ENCODE measurements at places on chromosomes 16 and 17.

GRCh38 chr16:71917900-71918299 lies 22.6 kb downstream of the IST1 start:
- DNase-seq: no peak

- peak; percentile 62 for DNase-seq
Measured at GRCh38 chr16:2486645-2487516, 12.0 kb downstream of the TBC1D24 start.

DNA sequence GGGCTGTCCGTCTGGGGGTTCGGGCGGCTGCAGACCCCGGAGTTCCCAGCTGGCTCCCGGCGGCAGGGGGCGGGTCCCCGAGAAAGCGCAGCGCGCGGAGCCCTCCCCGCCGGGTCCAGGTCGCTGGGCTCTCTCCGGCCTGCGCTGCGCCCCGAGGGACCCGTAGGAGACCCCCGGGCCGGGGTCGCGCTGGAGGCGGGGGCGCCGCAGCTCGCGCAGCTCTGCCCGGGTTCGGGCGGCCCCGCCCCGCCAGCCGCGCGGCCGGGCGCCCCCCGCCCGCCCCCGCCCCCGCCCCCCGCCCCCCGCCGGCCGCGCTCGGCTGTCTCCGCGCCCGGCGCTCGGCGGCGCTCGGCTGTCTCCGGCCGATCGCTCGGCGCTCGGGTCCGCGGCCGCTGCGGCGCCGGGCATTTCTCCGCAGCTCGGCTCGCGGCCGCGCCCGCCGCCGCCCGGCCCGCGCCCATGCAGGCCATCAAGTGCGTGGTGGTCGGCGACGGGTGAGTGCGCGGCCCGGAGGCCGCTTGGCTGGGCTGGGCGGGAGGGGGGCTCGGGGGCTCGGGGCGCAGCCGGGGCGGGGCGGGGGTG lies at the start of gene RAC3:
RAC3 (plus strand) TSS at position 376 of the 582 bp plus-strand sequence; CDS start at position 460, 84 bp downstream.
- DNase-seq: no peak

DNA sequence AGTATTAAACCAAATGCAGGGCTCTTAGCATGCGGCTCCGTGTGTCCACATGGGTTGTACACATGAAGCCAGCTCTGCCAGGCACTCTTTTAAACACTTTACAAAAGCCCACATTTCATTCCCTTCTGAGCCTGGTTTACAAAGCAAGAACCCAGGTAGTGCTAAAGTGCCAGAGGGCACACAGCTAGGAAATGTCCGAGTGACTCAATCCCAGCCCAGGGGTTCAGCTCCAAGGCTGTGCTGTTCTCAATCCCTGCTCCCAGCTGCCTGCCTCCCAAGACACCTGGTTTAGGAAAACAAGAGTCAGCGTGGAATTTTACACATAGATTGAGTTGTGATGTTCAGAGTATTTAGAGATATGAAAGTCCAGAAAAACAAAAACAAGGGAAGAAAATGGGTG lies 13.3 kb upstream of the DCAF7 start:
- no peak for DNase-seq

GRCh38 chr16:450385-450784 lies 24.9 kb downstream of the RAB11FIP3 start:
- no peak for DNase-seq

GRCh38 chr16:82088483-82088882 lies 53.4 kb downstream of the HSD17B2 start:
- DNase-seq: no peak

- DNase-seq: no peak
Measured at GRCh38 chr17:79546386-79546785, 64.5 kb downstream of the RBFOX3 start.

GRCh38 chr16:64312980-64313379 lies 808.9 kb downstream of the CDH11 start:
- no peak for DNase-seq

- no peak for DNase-seq
Measured at GRCh38 chr17:17044846-17045561, 2.7 kb downstream of the MPRIP start.

DNA sequence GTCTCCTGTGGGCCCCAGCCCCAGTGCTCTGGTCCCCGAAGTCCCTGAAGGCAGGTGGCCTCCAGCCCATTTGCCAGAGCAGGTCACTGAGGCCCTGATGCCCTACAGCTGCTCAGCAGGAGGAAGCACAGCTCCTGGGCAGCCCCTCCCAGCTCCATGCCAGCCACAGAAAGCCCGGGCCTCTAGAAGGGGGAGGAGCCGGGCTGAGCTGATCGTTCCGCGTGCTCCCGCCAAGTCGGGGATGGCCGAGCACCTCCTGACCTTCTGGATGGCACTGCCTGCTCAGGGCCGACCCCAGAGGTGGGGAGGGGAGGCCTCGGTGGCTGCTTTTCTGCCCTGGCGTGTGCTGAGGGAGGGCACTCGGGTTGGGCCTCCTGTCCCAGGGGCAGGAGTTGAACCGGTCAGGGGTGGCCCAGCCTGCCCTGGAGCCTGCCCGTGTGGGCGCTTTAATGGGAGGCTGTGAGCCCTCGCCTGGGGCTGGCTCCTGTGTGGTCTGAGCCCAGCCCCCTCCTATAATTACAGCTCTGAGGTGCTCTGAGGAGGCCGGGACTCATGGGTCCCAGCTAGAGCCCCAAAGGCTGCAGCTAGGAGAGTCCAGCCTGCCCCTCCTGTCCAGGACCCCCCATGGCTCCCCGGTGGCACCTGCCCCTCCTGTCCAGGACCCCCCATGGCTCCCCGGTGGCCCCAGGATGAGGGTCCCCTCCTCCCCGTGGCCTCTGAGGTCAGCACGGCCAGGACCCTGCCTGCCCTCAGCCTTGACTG lies 29.7 kb downstream of the ZFPM1 start:
- DNase-seq: no peak

- no peak for DNase-seq
Measured at GRCh38 chr17:63549289-63549945, 860 bp upstream of the DCAF7 start.

GRCh38 chr16:71311553-71312158 lies 22.5 kb upstream of the CMTR2 start:
- DNase-seq: no peak

DNA sequence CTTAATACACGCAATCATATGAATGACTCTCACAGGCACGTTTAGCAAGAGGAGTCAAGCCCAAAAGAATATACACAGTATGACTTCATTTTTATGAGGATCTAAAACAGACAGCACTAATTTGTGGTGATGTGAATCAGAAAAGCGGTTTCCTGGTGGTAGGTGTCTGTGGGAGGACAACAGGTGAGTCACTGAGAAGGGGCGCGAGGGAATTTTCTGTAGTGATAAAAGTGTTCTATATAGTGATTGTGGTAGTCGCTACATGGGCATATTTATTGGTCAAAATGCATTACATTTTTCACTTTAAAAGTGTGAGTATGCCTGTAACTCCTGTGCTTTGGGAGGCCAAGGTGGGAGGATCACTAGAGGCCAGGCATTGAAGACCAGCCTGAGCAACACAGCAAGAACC lies 7.6 kb upstream of the TNRC6A start:
- DNase-seq: peak; percentile 6

DNA sequence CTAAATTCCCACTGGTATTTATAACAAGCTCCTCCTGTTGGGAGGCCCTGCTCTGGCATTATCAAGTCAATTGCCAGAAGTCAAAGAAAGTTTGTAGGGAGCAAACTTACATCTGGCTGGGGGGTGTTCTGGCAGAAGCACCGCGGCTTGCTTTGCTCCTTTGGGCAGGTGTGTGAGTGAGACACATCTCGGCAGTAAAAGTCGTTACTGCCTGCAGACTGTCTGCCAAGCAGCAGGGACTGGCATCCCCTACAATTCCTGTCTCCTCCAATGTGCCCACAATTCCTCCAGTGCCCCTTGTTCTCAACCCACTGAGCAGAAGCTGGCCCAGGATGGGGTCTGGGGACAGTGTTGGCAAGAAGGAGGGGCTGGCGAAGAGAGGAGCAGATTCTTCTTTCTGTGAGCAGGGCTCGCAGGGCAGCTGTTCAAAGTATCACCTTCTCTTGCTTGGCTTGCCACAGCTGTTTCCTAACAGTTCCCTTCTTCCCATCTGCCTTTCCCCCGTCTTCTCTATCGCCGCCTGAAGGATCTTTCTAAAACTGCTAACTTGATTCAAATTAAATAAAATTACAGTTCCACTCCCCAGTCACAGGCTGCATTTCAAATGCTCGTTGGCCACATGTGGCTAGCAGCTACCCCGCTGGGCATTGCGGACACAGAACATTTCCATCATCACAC lies 30.2 kb downstream of the SPACA3 start:
- DNase-seq: no peak

DNA sequence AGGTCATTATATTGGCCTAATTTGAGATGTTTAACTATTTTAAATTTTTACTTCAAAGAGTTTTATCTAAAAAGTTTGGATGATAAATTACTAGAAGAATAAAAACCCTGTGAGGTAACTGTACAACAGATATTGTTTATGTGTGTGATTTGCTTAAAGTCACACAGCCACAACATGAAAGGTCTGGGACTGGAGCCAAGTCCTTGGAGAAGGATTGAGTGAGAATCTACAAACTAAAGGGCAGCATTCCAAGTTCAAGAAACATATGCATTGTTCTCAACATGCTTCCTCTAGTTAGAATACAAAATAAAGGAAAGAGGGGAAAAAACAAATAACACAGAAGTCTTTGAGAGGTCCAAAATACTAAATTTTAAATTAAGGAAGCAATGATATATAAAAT lies 131.5 kb upstream of the MON1B start:
- DNase-seq: no peak

GRCh38 chr17:17089796-17090641 lies 47.8 kb downstream of the MPRIP start:
- DNase-seq: no peak

DNA sequence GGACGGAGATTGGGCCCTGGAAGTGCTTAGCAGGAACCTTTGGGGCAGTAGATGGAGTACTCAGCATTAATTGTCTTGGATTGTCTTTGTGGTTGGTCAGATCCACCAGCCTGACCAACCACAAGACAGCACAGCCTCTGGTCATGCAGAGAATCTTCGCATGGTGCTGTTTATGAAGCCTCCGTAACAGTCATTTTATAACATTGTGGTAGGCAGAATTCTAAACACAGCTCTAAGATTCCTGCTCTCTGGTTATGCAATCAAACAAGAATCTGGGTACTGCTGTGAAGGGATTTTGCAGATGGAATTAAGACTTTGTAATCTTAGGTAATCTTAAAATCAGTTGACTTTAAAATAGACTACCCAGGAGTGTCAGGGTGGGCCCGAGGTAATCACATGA lies 312.2 kb upstream of the GOT2 start:
- no peak for DNase-seq

DNA sequence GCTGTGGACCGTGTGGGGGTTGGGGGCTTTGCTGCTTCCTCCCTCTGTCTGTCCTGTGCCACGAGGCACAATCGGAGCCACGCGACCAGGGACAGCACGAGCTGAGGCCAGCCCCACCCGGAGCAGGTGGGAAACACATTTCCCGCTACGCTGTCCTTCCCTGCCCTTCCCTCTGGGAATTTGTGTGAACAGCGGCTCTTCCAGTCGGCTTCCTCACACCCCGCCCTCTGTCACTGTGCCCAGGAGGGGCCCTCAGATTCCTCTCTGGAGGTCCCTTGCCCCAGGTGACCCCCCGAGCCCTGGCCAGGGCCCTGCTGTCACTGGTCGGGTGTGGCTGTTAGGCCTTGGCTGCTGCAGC lies 19.6 kb downstream of the SPIRE2 start:
- DNase-seq: no peak

GRCh38 chr17:77235370-77235941 lies 94.7 kb downstream of the SEC14L1 start:
- no peak for DNase-seq

- DNase-seq: no peak
Measured at GRCh38 chr16:495127-495748, 32.3 kb upstream of the CAPN15 start.

- DNase-seq: no peak
Measured at GRCh38 chr17:21378553-21378952, 2.4 kb downstream of the KCNJ12 start.

- DNase-seq: no peak
Measured at GRCh38 chr16:71846431-71846830, 655 bp downstream of the ATXN1L start.

- DNase-seq: no peak
Measured at GRCh38 chr17:66925811-66926500, 38.6 kb upstream of the CACNG4 start.

DNA sequence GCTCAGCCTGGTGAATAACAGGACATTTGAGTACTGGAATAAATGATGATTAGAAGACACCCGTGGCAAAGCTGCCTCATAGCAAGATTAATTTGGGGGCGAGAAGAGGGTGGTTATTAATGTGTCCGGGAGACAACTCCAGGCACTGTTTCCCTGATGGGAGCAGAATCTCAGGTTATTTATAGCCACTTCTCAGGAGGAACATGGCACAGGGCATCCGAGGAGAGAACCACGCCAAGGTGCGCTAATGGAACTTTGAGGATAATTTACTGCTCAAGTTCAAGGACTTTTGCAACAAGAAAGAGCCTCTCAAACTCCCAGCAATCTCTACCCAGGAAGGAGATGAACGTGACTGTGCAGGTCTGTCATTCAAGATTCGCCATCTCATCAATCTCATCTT lies 362.5 kb upstream of the ERCC4 start:
- DNase-seq: no peak

- no peak for DNase-seq
Measured at GRCh38 chr16:86048221-86048620, 149.3 kb downstream of the IRF8 start.

DNA sequence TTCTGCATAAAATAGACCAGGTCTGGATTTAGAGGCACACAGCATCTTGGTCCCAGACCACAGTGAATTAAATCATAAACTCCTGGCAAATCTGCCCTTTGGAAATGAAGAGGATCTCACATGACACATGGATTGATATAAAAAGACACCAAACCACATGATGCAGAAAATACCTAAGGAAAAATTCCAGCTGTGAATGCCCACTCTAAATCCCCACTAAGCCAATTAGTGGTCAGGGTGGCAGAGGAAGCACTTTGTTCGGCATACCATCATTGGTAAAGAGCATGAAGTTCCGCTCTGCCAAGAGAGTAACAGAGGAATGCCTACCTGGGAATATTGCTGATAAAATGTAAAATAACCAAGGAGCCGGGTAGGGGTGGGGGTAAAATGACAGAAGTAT lies 32.4 kb upstream of the NOL11 start:
- DNase-seq: no peak

DNA sequence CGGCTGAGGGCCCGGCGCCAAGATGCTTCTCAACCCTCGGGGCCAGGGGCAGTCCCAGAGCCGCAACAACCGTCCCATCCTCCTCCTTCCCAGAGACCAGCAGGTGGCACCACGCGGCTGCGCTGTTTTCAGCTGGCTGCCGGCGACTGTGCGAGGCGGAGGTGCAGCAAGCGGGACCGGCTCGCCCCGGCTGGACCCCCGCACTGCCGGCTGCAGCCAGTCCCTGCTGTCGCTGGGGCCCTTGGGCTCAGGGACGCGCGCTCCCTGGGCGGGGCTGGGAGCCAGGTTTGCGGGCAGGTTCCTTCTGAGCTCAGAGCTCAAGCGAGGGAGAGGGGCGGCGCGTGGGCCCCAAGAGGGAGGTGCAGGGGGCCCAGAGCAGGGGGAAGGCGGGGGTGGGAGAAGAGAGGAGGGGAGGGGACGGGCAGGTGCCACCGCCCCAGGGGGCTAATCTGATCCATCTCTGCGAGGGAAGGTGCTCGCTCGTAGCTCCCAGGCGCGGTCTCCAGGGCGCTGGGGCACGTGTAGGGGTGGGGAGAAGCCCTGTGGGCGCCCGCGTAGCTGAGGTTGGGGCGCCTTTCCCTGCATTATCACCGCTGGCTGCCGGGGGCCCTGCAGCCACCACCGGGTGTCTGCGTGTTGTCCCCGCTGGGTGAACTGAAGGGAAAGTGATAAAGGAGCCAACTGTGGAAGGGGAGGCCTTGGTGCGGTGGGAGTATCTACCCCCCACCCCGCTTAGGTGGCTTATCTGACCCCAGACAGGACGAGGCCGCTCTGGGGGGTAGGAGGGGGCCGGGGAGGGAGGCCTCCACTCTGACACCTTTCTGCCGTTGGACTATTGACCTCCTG lies 24.2 kb downstream of the STAT5A start:
- DNase-seq: peak; percentile 60

GRCh38 chr16:1109648-1110047 lies 13.6 kb upstream of the C1QTNF8 start:
- DNase-seq: no peak

Data from activated CD4-positive, alpha-beta T cell treated with anti-CD3 and anti-CD28 coated beads, Interleukin-2, amount 50 U/mL, for 24 hours (primary cell).